ENCODE measurements at places on chromosomes 16 and 17.

DNA sequence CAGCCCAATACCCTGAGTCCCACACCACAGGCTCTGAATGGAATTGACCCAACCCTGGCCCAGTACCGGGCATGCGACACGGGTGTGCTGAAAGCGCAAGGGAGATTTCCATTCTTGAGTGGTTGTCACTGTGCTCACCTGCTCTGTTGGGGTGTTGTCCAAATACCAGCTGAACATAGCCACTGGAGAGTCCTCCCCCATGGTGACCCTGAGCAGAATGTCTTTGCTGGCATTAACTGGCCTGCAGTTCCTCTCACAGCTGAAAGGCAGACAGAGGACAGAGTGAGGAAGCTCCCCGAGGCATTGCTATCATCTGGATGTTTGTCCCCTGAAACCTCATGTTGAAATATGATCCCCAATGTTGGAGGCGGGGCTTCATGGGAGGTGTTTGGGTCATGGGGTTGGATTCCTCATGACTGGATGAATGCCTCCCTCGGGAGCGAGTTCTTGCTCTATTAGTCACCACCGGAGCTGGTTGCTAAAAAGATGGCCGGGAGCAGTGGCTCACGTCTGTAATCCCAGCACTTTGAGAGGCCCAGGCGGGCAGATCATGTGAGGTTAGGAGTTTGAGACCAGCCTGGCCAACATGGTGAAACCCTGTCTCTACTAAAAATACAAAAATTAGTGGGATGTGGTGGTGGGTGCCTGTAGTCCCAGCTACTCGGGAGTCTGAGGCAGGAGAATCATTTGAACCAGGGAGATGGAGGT lies 57.3 kb upstream of the BCO1 start:
- DNase-seq: no peak

GRCh38 chr16:35559911-35560636 lies 2100.7 kb downstream of the TP53TG3F start:
- no peak for DNase-seq

GRCh38 chr16:21265104-21265837 lies 12.8 kb downstream of the CRYM start:
- no peak for DNase-seq

DNA sequence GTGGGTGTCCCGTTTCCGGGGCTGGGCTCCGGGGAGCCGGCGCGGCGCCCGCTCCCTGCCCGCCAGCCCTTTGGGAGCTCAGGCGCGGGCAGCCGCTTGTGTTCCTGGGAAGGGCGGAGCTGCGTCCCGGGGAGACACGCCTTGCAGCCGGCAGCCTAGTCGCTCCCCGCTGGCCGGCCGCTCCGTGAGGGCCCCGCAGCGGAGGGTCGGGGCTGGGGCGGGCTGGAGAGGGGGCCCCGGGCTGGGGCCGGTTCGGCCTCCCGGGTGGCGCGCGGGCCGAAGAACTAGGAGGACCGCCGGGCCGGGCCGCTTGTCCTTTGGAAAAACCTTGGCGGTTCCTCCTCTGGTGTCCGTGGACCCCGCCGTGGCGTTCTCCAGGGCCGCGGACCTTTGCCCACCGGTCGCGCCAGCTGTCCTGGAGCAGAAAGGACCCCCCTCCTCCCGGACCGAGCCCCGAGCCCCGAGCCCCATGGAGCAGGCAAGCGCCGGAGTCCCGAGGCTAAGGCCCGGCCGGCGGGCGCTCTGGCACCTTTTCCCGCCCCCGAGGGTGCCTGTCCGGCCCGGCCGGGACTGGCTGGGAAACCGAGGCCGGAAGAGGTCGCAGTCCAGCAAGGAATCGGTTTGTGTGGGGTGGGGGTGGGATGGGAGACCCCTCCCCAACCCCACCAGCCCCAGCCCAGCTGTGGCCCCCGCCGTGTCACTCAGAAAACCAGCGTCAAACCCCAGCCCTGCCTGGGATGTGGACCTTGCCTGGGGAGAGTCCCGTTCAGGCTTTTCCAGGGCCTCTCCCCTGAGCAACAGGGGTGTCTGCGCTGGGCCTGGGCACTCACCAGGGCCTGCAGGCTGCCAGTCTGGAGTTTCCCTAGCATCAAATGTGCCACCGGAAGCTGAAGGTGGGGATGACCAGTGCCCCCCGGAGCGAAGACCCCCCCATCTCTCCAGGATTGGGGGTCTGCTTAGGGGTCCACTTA lies 6.8 kb upstream of the TBC1D3B start:
- no peak for DNase-seq

DNA sequence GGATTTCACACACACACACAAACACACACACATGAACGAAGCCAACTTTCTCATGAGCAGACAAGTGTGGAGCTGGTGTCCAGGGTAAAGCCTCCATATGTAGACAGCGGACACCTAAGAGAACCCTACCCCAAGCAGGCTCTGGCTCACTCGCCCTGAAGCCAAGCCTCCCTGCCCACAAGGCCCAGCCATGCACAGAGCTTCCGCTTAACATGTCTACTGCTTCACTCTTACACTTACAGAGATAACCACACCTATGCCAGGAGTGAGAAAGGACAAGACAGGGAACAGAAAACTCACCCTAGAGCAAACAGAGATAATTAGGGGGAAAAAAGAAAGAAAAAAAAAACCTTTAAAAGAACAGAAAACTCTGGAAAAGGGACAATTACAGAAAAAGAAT lies 67.5 kb downstream of the CYTH1 start:
- no peak for DNase-seq

DNA sequence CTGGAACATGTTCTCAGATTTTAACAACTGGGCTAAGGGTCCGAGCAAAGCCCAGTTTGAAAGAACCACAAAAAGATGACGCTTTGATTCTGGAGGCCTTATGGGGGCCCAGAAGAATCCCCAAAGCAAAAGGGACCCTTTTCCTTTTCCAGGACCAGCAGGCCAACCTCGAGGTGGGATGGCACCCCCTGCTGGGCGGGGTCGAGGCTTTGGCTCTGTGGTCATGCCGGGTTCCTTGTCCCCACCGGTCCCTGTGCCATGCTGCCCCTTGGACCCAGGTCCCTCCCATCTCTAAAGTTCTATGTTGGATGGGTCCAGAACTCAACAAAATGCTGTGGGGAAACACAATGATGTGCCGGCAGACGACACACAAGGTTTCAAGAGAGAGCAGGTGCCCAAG lies 30.9 kb downstream of the TMEM204 start:
- DNase-seq: no peak

- no peak for DNase-seq
These were observed 30.2 kb upstream of the CPPED1 start for GRCh38 chr16:12833926-12834325.

GRCh38 chr17:38595892-38596291 lies 9.9 kb downstream of the SRCIN1 start:
- no peak for DNase-seq

DNA sequence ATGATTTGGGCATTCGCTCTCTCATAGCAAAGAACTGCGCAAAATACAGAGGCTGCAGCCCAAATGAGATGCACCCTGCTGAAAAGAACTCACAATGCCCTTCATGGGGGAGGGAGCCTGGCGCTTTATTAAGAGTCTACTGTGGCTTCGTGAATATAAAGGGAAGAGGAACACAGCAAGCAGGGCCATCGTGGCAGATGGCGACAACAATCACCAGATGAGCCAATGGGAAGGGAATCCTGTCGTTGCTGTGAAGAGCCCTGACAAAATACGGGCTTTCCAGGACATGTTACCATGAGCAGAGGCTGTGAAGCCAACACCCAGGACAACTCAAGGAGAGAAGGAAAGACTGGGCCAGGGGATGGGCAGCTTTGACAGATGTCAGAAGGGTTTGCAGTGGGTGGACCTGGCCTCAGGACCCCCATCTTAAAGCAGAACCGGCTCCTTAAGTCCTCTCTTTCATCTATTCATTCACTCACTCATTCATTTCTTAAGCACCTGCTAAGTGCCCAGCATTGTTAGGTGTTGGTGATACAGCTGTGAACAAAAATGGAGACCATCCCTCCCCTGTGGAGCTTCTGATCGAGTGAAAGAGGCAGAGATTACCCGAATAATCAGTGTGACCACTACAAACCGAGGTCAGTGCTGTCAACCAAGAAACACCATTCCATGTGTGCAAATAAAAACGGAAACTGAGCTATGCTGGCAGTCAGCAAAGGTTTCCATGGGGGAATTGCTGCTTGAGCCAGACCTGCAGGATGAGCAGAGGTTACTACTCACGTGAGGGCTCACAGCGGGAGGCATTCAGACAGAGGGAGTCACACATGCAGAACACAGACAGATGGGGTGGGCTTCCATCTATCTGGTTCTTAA lies 125.8 kb downstream of the DYNLRB2 start:
- DNase-seq: no peak

GRCh38 chr16:11076259-11077018 lies 132.1 kb downstream of the CLEC16A start:
- DNase-seq: peak; percentile 68

DNA sequence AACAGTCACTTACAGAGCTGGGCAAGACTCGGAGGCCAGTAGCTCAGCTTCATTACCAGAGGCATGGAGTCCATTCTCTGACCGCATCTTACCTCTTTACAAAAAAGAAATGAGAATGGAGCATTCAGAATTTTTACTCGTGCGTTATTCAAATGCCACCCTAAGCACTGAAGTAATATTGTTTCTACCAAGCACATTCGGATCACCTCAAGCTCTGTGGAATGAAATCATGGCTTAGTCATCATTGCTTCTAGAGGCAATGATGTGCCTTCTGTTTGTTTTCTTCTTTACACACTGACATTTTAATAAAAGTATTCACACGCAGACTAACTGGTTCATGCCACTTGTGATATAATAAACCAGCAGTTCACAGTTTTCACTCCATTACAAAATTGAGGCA lies 206.8 kb downstream of the PHKB start:
- no peak for DNase-seq

DNA sequence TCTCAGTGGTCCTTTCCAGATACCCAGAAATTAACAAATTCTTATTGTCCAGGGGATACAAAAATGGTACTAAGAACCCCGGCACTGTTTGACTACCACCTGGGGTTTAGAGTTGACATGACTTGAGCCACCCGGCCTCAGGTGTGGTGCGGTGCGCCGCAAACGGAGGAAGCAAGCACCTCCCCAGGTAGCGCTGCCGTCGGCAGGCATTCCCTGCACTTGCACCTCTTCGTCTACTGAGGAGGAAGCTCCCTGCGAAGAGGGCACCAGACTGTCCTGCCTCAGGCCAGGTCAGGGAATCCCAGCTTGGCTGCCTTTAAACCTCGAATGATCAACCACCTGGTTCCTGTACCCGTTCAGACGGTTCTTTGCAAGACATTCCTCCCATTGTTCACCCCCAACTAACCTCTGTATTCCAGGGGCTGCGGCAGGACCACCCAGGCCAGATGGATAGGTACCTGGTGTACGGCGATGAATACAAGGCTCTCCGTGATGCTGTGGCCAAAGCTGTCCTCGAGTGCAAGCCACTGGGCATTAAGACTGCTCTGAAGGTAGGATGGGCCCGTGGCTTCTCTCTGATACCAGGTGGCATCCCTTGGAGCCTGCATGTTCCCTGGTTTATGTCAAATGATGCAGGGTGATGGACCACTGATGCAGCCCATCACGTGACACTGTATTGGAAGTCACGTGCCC lies 40.8 kb upstream of the ENDOV start:
- no peak for DNase-seq

DNA sequence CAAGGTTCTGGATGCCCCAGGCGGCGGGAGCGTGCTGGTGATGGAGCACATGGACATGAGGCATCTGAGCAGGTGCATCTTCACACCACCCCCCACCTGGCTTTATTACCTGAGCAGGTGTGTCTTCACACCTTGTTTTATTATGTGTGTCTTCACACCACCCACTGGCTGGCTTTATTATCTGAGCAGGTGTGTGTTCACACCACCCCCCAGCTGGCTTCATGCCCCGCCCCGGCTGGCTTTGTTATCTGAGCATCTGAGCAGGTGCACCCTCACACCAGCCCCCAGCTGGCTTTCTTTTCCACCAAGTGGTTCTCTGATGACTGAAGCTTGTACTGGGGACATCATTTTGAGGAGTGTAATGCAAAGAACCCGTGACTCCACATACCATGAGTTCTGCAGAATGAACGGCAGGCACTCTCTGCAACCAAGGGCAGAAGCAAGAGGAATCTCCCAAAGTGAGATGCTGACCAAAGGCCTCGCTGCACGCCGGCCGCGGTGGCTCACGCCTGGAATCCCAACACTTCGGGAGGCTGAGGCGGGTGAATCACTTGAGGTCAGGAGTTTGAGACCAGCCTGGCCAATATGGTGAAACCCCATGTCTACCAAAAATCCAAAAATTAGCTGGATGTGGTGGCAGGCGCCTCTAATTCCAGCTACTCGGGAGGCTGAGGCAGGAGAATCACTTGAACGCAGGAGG lies 2.6 kb downstream of the FN3KRP start:
- no peak for DNase-seq

DNA sequence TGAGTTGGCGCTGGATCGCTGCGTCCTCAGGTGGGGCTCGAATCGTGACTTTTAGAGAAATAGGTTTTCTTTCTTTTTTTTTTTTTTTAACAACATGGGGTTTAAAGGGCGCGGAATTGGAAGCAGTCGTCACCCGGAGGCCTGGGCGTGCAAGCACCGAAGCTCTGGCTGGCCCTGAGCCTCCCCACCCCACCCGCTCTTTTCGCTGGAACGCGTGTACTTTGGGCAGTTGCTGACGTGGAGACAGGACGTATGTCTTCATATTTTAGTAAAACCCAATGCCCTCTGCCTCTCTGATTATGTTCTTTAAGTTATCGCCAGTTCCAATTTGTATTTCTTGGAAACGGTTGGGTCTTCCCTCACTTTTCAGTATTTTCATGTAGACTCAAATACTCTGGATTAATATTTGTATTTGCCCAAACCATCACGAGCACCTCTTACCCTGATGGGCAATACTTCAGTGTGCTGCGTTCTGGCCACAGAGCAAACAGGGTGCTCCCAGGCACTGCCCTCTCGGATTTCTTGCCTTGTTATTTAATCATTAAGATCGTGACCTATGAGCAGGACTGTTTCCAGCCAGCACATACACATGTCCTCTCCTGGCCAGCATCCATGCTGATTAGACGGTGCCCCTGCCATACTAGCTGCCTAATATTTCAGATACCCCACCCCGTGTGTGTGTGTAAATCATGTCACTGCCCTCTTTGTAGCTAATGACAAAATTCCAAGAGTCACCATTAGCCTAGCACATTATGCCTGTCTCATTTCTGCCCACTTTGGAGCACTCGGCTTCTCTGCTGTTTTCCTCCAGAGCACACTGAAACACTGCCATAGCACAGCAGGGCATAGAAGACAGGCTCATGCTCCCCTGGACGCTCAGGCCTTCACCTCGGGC lies 805 bp upstream of the C16orf95 start:
- DNase-seq: peak; percentile 52
